ENCODE measurements at places on chromosomes 11 and 22.

DNA sequence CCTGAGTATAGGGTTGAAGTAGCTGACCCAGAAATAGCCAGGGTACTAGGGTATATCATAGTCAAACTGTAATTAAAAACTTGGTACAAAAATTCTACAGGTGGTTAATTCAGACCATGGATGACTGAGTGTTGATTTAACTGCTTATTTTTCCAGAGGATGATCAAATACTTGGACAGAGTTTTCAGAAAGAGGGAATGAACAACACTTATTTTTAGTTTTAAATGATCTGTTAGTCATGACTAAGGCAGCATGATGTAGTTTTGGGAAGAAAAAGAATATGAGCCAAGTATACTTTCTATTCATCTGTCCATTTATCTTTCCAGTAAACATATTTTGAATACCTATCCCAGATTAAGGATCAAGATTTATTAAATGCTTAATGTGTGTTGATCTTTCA is 19.8 kb upstream of the CCDC89 start:
- no peak for DNase-seq

DNA sequence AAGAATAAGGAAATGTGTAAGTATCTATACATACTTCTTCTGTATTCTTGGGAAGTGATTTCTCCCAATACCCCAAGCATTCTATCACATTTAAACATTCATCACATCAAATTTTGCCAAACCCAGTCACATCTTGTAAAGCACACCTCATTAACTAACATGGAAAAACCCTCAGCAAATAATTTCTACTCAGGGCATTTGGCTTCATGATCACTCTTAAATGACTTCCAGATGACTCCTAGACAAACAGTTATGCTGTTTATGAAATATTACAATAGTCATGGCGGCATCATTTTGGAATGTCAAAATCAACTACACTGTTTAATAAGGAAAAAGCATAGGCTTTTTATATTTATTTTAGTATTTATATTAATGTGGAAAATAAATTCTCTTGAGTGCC is 47.3 kb upstream of the CCDC34 start:
- no peak for DNase-seq

GRCh38 chr11:44312876-44313275 is 2.9 kb upstream of the ALX4 start:
- no peak for DNase-seq

DNA sequence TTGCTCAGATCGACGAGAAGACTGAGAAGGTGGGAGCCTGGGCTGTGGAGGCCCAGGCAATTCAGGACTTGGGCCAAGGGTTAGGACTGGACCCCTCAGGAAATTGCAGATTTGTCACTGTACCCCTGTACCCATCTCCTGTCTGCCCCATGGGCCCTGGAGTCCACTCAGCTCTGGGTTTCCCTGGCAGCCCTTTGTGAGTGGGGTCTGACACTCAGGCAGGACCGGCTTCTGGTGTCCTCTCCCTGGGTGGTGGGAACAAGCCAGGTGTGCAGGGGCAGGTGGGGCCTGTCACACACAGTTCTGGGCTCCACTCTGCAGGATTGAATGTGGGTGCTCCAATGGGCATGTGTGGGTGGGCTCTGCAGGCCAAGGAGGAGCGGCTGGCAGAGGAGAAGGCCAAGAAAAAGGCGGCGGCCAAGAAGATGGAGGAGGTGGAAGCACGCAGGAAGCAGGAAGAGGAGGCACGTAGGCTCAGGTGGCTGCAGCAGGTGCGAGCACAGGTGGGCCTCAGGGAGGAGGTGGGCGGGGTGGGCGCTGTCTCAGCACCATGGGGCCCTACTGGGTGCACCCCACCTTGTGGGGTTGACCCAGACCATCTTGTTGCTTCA is 21.6 kb downstream of the INCENP start:
- no peak for DNase-seq

Data from lung (tissue), 17 donors.